ENCODE measurements at places on chromosomes 5 and 9.

GRCh38 chr5:87027570-87027969, 240.1 kb upstream of the RASA1 start:
- no peak for DNase-seq

DNA sequence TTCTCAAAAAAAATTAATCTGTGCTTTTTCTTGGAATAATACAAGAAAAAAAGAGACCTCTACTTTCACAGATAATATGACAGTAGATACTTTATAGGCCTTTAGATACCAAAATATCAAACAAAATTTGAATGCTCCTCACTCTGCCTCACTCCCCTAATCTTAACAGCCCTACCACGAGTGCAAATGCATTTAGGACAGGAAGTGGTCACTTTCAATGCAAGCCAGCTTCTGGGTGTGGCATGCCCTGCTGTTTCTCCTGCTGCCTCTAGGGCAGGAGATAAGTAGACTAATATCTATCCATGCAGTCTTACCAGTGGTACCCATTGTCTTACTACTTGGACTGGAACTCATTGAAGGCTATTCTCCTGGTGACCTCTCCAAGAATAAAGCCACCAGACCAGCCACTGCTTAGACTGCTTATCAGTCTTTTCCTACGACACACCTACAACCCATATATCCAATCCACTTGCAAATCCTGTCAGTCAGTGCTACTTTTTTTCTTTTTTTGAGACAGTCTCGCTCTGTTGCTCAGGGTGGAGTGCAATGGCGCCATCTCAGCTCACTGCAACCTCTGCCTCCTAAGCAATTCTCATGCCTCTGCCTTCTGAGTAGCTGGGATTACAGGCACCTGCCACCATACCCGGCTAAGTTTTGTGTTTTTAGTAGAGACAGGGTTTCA, 23.0 kb downstream of the FRRS1L start:
- DNase-seq = peak; percentile 29

DNA sequence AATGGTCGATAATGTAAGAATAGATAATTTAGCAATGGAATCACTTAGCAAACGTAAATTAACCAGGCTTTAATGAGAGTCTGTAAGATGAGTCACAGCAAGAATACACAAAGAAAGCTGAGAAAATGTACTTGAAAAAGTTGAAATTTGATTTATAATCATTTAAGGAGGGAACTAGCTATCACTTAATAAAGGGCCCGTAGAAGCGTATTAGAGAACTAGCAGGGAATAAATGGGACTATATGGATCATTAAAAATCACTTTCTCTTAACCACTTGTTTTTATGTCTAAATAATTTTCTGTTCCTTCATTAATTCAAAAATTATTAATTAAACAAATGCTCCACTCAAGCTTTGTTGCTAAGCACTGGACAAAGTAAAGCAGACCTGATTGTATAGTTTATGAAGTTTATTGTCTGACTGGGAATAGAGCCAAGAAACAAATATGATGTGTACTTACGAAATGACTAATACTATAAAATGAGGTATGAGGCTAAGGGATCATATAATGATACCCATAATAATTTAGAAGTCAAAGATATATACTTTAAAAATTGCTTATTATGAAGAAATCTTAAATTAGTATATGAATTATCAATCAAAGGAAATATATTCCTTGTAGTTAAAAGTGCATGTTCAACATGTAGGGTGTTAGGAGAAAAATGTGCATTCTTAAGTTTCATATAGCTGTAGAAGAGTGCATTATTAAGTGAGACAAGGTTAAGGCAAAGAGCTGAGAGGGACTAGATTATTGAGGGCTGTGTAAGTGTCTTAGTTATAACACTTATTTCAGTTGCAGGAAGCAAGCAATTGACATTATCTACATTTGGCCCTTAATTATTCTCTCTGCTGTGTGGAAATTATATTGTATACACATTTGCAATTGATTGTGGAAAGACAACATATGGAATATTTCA, 196.8 kb downstream of the PRDM9 start:
- no peak for DNase-seq

DNA sequence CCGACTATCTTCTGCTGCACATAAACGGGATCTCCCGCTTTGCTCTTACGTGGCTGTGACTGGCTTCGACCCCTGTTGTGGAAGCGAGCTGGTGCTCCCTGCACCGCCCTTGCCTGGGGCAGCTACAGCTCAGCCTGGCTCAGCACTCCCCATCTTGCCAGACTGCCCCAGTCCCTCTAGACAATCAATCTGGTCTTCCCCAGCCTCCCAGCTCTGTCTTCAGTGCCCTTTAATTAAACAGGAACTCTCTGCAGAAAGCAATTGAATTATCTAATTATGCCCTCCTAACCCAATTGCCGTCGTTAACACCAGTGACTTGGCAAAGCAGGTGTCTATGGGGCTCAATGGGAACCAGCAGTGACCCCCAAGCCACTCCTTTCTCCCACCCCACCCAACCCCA, 18.9 kb upstream of the NTNG2 start:
- DNase-seq = no peak

DNA sequence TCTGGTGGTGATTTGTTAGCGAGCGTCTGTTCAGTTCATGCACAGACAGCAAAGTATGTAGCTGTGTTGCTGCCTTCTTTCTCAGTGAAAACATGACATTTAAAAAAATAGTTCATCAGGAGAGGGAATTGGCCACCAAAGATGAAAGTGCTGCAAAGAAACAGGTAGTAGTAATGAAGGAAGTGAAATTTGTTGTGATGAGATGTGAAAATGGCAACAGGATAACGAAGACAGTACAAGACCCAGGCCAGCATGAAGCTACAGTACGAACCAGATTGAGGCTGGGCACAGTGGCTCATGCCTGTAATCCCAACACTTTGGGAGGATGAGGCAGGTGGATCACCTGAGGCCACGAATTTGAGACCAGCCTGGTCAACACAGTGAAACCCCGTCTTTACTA, 136.0 kb downstream of the SMARCA2 start:
- no peak for DNase-seq

DNA sequence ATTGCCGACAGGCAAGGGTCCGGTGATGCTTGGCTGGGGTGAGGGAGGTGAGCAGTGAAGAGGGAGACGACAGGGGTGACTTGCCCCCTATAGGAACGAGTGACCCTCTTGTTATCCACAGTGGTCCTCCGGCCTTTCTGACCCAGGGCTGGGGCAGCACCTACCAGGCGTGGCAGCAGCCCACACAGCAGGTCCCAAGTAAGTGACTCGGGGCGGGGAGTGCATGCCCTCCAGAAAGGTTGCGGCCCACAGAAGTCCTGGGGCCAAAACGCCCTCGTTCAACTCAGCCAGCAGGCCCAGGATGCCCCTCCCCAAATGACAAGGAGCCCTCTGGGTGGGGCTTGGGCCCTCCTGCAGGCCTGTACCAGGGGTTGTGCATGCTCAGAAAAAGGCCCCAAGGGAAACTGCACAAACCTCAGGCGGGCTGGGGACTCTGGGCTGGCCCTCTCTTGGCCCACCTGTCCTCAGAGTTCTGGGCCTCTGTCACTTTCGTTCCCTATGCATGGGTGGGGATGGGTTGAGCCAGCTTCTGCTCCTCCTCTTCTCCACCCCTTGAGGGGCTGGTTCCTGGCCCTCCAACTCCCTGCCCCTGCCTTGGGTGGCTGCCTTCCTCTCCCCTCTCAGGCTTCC, 32.2 kb upstream of the PRDM12 start:
- DNase-seq = no peak

- no peak for DNase-seq
These were observed 33.4 kb downstream of the TMEM252 start for GRCh38 chr9:68507130-68507805.

DNA sequence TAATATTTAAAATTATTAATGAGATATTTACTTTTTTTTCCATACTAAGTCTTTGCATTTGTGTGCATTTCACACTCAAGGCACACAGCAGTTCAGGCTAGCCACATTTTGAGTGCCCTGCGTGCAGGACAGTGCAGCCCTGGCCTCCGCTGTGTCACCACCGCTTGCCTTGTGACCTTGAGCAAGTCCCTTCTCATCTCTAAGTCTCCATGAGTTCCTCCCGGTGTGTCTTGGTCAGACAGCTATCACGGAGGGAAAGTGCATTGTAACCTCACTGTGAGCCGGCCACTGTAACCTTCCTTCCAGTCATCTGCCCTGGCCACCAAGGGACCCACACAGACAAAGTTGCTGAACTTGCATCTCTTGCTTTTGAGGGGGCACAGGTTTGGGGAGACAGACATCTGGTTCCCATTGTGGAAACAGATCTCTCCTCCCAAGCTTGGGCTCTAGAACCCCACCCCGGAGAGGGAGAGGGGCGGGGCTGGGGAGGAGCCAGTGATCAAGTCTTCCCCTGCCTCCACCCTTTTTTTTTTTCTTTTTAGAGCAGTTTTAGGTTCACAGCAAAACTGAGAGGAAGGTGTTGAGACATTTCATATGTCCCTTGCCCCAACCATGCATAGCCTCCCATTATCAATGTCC, 96.8 kb downstream of the C9orf50 start:
- no peak for DNase-seq

- no peak for DNase-seq
These were observed 2.3 kb upstream of the SYK start for GRCh38 chr9:90799271-90799852.

DNA sequence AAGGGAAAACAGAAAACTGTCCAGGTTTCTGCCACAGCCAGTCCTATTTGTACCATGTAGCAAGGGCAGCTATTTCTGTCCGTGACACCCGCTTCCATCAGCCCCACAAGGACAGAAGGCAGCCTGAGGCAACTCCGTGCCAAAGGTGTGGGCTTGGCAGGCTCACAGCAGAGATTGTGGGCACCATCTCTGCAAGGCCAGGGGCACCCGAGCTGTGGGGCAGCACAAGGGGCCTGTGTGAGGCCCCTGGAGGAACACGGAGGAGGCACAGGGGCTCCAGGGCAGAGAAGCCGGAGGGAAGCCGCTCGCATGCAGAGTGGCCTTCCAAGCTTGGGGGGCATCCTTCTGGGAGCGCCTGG, 43.5 kb downstream of the COL23A1 start:
- DNase-seq = no peak

GRCh38 chr9:34365282-34365681, 11.4 kb downstream of the MYORG start:
- no peak for DNase-seq

- DNase-seq = no peak
These were observed 136.4 kb upstream of the FBXL7 start for GRCh38 chr5:15363601-15364000.

- no peak for DNase-seq
These were observed 39.8 kb upstream of the KCNMB1 start for GRCh38 chr5:170429014-170429413.

DNA sequence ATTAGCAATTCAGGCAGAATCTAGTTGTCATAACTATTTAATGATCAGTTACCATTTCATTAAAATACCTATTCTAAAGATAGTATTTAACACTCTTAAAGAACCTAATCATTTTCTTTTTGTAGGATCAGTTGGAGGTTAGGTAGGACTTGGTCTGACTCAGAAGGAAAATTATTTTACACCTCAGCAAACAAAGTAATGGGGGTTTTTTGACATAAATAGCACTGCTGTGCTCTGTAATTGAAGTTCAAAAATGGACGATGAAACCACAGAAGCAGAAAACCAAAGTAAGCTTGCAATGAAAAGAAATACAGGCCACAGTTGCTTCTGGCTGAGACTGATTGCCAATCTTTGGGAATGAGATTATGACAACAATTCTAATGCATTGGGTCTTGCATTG, 187.0 kb upstream of the TRPM3 start:
- DNase-seq = no peak

- no peak for DNase-seq
These were observed 144.3 kb downstream of the GIN1 start for GRCh38 chr5:102975457-102976182.

- DNase-seq = no peak
These were observed 6.5 kb downstream of the TMEM161B start for GRCh38 chr5:88262116-88262515.

- DNase-seq = peak; percentile 19
These were observed 250.6 kb upstream of the MAP3K1 start for GRCh38 chr5:56564541-56565282.

DNA sequence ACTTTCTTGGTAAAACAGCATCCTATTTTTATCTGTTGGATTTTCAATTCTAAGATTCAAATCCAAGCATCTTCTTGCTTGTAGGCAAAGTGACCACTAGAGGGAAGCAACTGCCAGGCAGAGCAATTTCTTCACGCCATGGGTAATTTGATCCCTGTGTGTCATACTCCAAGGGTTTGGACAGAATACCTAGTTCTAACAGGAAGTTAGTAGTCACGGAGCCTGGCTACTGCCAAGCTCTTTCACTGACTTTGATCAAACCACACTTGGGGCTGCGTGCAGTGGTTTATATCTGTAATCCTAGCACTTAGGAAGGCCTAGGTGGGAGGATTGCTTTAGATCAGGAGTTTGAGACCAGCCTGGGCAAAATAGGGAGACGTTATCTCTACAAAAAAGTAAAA, 473.6 kb upstream of the TNC start:
- DNase-seq = peak; percentile 74

- DNase-seq = no peak
These were observed 1.2 kb upstream of the NSD1 start for GRCh38 chr5:177132136-177133095.

DNA sequence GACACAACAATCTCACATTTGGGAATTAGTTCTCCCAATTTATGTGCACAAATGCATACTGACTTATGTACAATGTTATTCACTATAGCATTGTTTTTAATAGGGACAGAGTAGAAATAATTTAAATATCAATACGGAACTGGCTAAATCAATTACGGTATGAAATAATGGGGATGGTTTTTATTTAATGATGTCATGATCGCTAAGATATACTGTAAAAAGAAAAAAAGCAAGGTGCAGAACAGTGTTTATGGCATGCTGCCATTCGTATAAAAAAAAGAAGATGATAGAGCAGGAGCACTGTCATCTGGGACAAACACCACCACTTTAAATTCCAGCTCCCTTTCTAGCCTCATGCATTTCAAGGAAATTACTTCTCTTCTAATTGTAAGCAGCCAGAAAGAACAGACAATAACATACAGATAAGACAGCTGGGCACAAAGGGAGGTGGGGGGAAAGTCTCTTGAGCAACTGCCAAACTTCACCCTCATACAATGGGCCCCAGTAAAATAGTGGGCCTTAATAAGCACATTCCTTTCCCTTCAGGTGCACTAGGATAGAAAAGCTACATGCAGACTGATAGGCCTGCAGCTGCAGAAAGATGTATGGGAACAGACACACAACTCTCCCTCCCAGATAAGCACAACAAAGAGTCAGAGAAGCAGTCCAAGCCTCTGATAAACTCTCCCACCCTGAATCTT, 8.4 kb downstream of the SREK1IP1 start:
- DNase-seq = no peak

DNA sequence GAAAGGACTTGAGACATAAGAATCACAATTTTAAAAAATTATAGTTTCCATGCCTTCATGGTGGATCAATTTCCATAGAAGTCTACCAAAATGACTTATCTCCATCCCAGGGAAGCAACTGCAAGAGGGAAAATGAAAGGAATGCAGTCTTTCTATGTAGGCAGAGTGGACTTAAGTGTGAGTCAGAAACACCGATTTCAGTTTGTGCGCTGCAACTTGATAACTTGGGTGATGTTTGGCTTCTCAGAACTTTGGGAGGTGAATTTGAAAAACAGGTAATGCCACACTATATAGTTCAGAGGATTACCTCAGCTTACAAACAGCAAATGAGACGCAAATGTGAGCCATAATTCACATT, 708 bp upstream of the CSNK1G3 start:
- DNase-seq = peak; percentile 24
